ENCODE measurements at places on chromosomes 3 and 15. TPM values are rescaled to one million over a fixed set of nuclear protein-coding genes. Genes with fewer than 3 reads are reported as not detected.

DNA sequence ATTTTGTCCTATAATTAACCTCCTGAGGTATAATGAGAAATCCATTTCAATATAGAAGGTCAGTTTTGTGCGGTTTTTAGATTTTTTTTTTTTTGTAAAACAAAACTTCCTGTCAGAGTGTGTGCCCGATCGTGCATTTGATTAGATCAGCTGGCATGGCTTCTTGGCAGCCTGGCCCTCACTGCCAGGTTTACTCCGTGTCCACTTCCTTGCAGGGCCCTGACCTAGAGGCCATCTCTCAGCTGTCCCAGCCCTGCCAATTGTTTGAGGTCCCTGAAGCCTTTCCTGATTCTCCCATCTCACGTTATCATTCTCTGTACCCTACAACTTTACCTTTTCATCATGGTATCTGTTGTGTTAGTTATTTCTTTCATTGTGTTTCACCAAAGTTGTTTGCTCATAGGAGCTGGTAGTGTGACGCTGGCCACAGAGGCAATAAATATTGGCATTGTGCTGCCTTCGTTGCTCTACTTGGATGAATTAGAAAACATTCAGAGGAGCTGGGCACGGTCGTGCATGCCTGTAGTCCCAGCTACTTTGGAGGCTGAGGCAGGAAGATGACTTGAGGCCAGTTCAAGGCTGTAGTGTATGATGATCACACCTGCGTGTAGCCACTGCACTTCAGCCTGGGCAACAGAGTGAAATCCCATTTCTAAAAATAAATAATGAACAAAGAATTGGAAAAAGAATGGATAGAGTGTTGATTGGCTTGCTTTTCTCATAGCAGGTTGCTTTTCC, 202.0 kb downstream of the GHSR start:
- DNase-seq: peak; percentile 67

- no peak for DNase-seq
These were observed 76.5 kb downstream of the TFDP2 start for GRCh38 chr3:142072816-142073215.

DNA sequence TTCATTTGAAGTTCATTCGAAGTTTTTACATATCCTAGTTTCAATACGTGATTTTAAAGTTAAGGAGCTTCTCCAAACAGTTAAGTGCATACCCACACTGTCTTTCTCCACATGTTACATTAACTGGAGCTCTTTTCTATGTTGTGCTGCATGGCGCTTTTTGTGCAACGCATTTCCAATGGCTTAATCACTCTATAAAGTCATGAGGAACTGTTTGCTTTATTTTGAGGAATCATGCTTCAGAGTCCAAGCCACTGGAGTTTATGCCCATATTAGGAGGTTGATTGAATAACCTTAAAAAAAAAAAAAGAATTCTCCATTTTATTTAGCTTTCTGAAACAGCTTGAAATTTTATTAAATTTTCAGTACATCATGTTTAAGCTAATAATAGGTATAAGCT, 109.4 kb upstream of the MBNL1 start:
- no peak for DNase-seq

DNA sequence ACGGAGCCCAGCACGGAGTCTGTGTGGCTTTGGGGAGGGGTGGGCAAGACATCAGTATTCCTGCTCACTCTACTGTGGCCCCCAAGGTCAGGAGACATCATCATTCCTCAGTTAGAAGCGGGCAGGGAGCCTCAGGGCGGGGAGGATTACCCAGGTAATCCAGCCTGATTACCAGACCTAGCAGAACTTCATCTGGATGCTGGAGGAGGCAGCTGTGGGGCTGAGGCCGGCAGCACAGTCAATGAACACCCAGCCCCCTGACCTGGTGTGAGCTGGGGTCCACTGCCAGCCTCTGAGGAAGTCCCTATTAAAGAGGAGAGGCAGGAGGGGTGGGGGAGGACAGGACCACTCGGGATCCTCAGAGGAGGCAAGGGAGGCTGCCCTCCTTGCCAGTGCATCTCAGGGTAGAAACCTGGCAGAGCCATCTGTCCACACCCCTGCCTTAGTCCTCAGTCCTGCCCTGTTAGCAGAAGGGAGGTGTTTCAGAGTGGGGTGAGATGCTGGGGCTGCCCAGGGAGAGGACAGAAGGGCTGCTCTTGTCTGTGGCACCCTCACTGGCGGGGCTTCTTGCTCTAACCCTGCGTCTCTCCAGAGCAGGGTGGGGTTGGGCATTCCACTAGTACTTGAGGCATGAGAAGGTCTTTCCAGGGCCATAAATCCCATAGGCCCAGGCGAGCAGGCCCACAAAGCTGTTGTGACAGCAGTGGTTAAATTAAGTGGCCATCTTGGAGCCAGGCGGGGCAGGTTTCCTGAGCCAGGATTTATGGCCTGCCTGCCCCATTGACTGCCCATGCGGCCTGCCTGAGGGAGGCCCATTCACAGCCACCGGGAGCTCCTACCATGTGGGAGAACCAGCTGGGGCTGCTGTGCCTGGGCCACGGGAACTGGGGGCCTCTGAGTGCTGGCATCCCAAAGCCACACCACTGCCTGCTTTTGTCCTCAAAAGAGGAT, 82.1 kb downstream of the LINGO1 start:
- no peak for DNase-seq

The ZBED2 gene
- not detected for total RNA-seq

The C3orf49 gene
- not detected for total RNA-seq

The ZNF385D gene
- not detected for total RNA-seq

The ARGFX gene
- total RNA-seq: not detected

The DUOXA2 gene
- total RNA-seq: not detected

Data from endothelial cell of umbilical vein (primary cell).